ENCODE measurements at places on chromosomes 6 and 20.

GRCh38 chr6:2578767-2579166 is 172.0 kb downstream of the MYLK4 start:
- peak; percentile 18 for DNase-seq

GRCh38 chr6:67458265-67458664 is 1176.8 kb upstream of the ADGRB3 start:
- peak; percentile 14 for DNase-seq

DNA sequence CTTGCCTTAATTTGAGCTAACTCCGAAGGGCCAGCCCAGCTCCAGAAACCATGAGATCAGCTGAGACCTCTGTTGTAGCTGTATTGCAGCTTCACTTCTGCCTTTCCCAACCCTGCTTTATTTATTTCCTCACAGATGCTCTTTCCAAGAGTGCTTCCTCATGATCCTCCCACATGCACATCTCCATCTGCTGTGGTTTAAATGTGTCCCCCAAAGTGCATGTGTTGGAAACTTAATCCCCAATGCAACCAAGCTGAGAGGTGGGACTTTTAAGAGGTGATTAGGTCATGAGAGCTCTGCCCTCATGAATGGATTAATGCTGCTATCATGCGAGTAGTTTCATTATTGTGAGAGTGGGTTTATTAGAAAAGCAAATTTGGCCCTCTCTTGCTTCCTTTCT is 164.4 kb upstream of the TAB2 start:
- no peak for DNase-seq

DNA sequence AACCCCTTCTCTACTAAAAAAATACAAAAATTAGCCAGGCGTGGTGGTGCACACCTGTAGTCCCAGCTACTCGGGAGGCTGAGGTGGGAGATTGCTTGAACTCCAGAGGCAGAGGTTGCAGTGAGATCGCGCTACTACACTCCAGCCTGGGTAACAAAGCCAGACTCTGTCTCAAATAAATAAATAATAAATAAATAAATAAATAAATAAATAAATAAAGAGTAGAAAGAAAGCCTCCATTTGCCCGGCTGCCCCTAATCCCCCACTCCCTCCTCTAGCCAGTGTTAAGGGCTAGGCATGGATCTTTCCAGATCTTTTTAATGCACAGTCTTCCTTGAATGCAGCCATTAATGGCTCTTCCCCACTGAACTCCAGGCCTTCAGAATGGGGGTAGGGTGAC is 3.2 kb downstream of the PNPLA1 start:
- DNase-seq, result no peak

DNA sequence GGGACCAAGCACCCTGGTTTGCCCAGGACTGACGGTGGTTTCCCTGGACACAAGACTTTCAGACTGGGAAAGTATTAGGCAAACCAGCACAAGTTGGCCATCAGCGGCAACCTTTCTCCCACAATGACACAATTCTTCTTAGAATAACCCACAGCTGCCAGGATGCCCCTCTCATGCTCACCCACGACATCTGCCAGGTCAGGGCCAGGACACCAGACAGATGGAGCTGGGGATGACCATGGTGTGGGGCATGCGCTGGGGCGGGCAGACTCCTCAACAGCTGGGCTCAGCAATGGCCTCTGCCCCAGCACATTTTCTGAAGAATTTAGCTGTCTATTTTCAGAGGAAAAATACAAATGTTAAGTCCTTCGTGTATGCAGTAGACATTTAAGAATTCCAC is 226.4 kb downstream of the FNDC1 start:
- no peak for DNase-seq

DNA sequence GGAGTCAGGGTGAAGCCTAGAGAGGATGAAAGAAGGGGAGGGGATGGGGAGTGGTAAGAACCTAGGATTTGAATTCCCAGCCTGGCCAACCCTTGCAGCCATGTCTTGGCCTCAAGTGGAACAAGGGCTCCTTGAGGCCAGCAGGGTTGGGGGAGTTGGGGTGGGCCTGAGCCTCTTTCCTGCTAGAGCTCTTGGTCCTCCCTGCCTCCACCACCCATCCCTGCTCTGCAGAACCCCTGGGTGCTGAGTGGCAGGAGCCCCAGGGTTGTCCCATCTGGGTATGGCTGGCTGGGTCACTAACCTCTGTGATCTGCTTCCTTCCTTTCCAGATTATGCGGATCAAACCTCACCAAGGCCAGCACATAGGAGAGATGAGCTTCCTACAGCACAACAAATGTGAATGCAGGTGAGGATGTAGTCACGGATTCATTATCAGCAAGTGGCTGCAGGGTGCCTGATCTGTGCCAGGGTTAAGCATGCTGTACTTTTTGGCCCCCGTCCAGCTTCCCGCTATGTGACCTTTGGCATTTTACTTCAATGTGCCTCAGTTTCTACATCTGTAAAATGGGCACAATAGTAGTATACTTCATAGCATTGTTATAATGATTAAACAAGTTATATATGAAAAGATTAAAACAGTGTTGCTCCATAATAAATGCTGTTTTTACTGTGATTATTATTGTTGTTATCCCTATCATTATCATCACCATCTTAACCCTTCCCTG is 8.3 kb downstream of the VEGFA start:
- no peak for DNase-seq

- DNase-seq, result no peak
Measured at GRCh38 chr20:35582131-35582530, 33.5 kb upstream of the SPAG4 start.

DNA sequence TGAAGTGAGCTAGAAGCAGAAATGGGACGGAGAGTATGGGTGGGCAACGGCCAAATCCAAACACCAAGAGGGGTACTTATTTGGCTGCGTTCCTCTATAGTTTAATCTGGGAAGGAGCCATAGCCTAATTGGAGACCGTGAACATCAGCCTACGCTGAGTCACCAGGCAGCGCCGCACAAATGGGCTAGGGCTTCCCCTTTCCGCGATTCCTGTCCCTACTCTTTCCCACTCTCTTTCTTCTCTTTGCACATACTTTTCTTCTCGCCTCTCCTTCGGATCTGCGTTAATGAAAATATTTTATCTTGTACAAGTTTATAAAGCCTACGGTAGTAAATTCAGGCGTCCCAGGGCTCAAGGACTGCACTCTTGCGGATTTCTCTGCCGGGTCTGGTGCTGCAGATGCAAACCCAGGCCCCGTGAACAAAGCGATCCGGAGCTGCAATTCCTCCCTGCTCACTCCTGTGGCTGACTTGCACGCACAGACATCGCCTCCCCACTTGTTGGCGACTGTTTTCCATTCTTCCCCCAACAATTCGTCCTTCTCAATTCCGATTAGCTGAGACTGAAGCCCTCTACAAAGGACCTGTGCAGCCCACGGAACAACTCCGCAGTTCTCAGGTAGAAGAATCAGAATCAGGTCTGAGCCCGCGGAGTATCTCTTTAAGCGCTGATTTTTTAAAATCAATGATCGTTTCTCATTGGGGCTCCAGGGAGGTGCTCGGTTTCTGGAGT is 4.2 kb upstream of the TBX18 start:
- peak; percentile 72 for DNase-seq

DNA sequence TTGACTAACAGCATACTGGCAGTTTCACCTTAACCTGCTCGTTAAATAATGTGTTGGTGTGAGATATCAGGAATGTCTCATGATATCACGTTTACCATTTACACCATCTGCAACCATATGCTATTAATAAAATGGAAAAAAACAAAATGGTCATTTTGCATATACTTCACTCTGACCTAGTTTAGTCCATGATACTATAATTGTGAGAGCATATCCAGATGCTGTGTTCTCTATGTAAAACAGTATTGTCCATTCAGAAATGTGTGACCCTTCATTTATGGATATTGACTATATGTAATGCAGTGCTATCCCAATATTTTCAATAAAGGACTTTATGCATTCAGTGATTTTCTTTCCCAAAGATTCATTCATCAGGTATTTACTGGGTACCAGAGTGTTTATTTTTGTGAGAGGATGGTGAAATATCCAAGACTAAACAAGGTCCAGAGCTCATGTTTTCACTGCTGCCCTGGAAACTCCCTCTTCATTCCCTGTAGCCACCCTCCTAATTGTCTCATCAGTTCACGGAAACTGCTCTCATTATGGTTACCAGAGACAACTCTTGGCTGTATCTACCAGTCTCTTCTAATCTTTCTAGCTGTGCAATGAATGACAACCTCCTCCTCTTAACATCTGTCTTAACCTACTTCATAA is 25.7 kb upstream of the HINT3 start:
- DNase-seq, result no peak

DNA sequence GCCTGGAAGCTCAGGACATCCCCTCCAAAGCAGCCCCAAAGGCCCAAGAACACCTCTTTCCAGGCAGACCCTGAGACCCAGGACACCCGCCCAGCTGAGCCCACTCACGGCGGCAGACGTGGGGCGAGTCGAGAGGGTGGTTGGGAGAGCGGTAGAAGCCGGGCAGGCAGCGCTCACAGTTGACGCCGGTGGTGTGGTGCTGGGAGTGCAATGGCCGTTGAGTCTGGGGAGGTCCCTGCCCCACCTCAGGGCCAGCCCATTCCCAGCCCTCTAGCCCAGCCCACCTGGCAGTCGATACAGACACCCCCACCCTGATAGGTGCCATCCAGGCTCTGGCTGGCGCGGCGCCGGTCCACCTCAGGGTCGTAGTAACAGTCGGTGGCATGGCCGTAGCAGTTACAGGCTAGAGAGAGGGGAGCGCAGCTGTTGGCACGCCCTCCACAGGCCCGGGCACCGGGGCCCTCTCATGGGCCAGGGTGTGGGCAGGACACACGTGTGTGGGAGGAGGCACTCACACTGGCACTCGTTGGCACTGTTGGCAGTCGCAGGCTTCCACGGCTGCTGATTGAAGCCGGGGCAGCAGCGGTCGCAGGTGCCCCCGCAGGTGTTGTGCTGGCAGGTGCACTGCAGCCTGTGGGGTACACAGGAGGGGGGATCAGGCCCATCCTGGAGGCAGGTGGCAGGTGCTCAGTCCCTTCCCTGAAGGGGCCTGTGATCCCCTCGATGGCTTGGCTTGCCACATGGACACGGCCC is 20.5 kb downstream of the LAMA5 start:
- no peak for DNase-seq

GRCh38 chr20:56155625-56156024 is 92.9 kb upstream of the MC3R start:
- no peak for DNase-seq

GRCh38 chr6:52946306-52946705 is 36.8 kb upstream of the GSTA3 start:
- DNase-seq, result no peak

- DNase-seq, result peak; percentile 62
Measured at GRCh38 chr6:105431226-105431625, 28.3 kb upstream of the PREP start.

- DNase-seq, result no peak
Measured at GRCh38 chr6:128676456-128676855, 156.1 kb upstream of the PTPRK start.

DNA sequence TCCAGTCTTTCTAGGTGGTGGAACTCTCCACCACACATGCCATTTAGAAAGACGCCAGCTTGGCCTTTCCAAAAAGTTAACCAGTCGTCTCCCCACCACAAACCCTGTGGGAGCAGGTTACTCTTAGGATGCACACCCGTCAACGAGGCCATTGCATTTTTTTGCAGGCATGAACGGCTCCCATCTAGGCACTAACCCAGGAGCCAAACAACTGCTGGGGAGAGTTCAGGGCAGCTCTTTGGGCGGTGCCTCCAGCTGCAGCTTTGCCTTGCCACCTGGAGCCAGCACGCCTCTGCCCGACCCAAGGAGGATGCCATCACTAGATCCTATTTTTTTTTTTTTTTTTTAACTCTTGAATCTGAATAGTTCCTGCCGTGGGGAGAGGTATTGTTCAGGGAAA is 39.9 kb downstream of the TBC1D7 start:
- no peak for DNase-seq

DNA sequence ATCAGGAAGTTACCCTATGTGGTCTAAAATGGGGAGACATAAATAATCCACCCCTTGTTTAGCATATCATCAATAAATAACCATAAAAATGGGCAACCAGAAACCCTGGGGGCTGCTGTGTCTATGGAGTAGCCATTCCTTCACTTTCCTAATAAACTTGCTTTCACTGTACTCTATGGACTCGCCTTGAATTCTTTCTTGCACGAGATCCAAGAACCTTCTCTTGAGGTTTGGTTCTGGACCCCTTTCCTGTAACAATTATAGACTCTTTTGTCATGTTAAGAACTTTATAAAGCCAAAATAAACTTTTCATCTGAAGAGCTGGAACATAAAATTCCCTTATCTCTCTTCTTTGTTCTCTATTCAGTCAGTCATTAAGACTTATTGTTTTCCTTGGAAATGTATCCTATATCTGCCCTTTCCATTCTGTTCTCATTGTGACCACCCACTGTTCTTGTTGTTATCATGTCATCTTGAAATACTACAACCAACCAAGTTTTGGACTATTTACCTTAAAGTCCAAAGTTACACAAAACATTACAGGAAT is 29.3 kb upstream of the ZBTB24 start:
- no peak for DNase-seq

DNA sequence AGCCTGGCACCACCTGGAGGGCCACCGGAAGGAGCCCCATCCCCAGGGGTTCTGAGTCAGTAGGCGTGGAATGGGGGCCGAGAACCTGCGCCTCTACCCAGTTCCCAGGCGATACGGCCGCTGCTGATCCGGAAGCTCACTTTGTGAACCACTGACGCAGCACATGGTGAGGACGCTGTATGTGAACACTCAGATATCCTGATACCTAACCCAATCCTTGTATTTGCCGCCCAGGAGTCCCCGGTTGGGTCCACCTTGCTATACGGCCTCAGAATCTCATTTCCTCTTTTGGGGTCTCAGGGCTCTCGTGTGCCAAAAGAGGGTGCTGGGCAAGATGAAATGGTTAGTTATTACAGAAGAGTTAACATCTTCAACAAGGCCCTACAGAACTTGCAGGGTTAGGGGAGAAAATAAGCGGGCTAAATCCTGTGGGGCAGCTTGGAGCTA is 604 bp upstream of the RAB5IF start:
- no peak for DNase-seq

- no peak for DNase-seq
Measured at GRCh38 chr6:44062105-44062770, 65.0 kb downstream of the MRPL14 start.

- DNase-seq, result peak; percentile 14
Measured at GRCh38 chr20:11261533-11262000, 587.8 kb upstream of the JAG1 start.

GRCh38 chr6:71336901-71337300 is 48.3 kb downstream of the OGFRL1 start:
- DNase-seq, result no peak

GRCh38 chr20:61514396-61514795 is 262.3 kb downstream of the CDH4 start:
- DNase-seq, result no peak

- no peak for DNase-seq
Measured at GRCh38 chr20:61448386-61448785, 196.3 kb downstream of the CDH4 start.

DNA sequence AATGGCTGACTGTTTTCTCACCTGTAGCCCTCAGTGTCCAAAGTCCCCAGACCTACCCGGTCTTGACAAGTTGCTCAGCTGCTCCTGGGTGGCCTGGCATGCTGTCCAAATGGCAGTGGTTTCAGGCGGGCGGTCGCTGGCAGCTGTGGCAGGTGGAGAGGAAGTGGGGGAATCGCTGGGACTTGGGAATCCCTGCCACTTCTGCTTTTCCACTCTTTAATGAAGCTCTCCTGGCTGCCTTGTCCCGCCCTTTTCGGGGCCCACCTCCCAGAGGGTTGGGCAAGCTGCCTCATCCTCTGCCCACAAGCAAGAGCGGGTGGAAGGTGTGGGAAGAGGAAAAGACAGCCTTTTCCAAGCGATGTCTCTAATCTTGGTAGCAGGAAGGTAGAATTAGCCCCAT is at the start of gene OCSTAMP:
OCSTAMP (minus strand) TSS at position 194 of the 400 bp plus-strand sequence; CDS start at position 100, 94 bp downstream.
- no peak for DNase-seq

- DNase-seq, result peak; percentile 68
Measured at GRCh38 chr6:152863618-152864326, 113.2 kb downstream of the VIP start.

Data from mesendoderm (in vitro differentiated cells).